ACHN (cell line): ENCODE measurements at places on chromosomes 13 and 19.

- no peak for DNase-seq
Measured at GRCh38 chr13:80070024-80070703, 270.8 kb downstream of the SPRY2 start.

DNA sequence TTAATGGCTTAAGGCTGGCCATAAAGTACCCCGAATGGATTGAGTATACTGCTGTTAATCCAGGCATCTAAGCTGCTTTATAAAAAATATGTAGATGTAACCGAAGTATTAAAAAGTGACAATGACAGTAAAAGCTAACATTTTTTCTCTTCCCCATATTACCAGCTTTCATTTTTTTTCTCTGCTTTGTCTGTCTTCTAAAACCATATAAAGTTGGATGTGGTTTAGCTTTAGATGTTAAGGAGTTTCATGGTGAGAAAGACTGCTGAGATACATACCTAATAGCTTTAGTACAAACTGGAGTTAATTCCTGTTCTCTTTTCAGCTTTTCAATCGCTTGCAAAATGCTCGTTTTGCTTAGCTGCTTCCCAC is 838 bp downstream of the AKAP11 start:
- DNase-seq, result no peak

- DNase-seq, result no peak
Measured at GRCh38 chr19:15424121-15424520, 5.3 kb upstream of the AKAP8L start.

DNA sequence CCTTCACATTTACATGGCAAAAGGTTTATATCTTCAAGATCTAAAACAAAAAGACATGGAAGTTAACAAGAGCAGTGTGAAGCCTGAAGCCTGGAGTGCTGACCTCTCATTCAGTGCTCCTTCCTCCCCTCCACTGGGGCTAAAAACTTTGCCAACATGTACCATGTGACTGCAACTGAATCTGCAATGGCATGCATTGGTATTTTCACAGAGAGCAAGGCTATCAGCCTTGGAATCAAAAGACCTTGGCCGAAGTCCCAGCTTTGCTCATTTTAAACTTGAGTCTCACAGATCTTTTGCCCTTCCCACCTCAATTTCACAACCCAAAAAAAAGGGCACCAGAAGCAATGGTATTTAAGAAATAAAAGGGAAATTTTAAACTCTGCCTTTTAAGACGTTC is 325.1 kb downstream of the DCT start:
- DNase-seq, result no peak

GRCh38 chr19:49814010-49814409 is 918 bp upstream of the FUZ start:
- no peak for DNase-seq
